NCI-H1417 treated with DMSO at 0.1 percent for 48 hours (cell line): ENCODE measurements at places on chromosomes 2 and 18.
A peak's percentile ranks its signal among the peaks of the same experiment; 100 is the strongest.

DNA sequence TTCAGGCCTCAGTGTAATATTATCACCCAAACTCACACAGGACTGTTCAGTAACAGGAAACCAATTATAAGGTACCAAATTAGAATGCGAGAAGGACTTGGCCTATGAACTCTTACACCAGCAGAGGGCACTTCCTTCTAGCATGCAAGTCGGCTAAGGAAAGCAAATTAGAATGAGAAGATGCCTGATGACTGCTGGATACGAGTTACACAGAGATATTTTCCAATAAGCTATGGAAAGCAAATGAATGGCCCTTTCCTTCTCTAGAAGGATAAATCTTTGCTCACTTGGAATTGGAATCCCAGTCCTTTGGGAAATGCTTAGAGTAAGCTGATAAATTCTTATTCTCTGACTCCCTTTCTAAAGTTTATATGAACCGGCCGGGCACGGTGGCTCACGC, 109.8 kb downstream of the AP1S3 start:
- DNase-seq = no peak

DNA sequence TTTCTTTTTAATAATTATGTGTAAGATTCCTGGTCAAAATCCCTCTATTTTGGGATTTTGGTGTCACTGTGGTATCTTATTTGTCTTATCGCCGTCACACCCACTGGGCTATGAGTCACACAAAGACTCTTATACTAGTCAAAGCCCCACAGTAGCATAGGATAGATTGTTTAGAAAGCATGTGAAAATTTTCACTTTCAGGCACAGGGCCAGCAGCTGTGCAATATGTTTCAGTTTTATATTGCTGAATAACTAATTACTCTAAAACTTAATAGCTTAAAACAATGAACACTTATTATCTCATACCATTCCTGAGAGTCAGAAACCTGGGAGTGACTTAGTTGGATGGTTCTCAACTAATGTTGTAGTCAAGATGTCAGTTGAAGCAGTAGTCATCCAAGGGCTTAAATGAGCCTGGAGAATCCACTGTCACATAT, 24.0 kb downstream of the CFAP210 start:
- DNase-seq = no peak

GRCh38 chr2:232026910-232027309, 65.4 kb downstream of the DIS3L2 start:
- no peak for DNase-seq

DNA sequence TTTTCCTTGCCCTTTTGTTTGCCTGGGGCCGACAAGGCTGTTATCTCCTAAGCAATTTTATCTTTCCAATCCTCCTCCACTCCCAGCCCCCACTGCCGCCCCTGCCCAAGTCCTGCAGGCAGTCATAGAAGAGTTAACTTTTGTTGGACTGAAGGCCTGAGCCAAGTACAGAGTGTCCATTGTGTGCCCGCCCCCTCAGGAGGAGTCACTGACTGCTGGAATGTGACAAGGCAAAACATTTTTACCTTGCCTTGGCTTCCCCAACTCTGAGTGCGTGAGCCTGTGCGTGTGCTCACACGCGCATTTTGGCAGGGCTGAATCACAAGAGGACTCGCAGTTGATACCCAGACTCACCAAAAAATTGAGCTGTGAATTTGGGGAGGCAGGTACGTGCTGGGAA, 16.2 kb downstream of the SETBP1 start:
- DNase-seq = no peak

- no peak for DNase-seq
Measured at GRCh38 chr18:51645607-51646006, 448.1 kb upstream of the MEX3C start.

DNA sequence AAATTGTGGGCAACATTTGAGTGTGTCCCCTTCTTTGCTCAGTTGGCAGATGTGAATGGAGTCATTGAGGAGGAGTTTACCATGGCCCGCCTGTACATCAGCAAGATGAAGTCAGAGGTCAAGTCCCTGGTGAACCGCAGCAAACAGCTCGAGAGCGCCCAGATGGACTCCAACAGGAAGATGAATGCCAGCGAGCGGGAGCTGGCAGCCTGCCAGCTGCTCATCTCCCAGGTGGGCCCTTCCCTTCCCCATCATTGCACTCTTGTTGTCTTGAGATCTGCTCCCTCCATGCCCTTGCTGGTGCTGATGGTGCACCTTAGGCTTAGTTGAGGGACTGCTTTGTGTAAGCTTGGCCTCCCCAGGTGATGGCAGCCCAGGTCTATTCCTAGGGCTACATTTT, 47.5 kb upstream of the LYPD6B start:
- no peak for DNase-seq

DNA sequence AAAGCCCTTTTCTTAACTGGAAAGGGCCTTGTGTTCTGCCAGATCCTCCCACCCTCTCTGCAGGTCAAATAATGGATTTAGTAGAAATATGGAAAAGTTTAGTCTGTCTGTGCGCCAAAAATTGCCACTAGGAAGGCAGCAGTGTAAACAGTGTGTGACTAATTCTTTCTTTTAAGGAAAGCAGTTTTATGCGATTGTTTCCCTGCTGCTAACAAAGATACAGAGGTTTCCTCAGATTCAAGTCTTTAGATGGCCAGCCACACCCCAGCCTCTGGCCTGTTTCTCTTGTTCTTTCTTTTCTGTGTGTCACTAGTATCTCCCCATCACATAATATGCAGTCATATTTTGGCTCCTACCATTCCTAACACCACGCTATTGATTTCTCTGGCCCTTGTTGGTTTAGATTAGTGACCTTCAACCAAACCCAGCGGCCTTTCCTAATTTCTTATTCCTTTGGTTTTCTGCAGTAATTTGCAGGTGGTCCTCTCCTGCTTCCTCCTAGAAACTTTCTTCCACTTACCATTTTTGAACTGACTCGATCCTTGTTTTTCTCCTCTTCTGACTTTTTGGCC, 157.4 kb downstream of the LTBP1 start:
- DNase-seq = no peak

GRCh38 chr2:106282462-106283170, 88.5 kb upstream of the UXS1 start:
- DNase-seq = peak; percentile 18

- no peak for DNase-seq
Measured at GRCh38 chr2:222076973-222077690, 221.7 kb downstream of the PAX3 start.

DNA sequence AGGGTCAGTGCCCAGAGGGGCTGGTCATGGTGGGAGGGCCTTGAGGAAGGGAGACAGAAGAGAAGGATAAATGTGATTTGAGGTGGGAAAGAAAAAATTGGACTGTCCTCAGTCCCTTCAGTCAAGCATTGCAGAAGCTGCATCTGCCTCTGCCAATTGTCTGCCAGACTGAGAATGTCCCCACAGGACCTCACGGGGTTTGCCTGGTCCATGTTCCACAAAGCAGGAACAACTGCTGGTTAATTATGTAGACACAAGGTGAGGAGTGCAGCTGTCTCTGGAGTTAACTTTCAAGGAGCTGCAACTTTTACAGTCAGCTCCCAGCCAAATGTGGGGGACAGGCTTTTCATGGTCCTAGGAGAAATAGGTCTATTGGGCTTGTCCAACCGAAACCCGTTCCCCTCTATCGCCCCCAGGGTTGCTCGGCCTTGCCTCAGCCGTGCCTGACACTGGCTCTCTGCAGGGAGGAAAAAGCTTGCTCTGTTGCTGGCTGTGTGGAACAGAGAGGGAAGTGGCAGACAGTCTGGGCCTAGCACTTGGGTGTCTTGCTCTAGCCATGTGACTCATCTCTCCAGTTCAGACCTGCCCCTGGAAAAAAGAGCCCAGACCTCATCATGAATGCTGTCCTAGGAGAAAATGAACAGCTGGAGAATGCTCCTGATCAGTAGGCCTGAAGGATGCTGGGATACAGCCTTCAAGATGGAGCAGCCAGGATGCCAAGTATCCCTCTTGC, 31.1 kb upstream of the PAX8 start:
- DNase-seq = no peak

GRCh38 chr2:86068136-86068588, 37.5 kb downstream of the POLR1A start:
- no peak for DNase-seq

DNA sequence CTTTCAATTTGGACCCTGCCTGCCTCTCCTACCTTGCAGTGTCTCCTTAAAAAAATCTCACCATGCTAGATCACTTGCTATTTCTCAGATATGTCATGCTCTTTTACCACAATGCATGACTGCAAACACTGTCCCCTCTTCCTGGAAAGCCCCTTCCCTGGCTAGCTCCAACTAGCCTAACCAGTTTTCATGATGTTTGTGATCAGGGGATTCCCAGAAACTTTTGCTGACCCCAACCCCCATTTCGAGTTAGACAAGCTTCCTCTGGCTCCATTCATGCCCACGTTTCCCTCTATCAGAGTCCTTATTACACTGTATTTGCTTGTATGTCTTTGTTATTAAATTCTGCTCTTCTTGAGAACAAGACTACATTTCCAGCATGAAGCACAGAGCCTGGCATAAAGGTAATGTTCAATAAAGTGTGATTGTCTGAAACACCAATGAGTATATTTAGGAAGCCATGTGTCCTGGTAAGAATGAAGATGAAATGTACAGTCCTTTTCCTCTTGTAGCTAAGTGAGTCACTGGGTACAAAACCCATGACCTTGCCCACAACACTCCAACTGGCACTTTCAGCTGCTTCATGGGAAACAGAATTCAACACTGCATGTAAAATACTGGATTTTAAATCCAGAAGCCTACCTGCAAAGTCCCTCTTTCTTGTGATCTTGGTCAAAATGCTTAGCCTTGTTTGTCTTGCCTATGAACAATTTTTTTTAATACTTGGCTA, 62.0 kb upstream of the ATL2 start:
- DNase-seq = no peak

DNA sequence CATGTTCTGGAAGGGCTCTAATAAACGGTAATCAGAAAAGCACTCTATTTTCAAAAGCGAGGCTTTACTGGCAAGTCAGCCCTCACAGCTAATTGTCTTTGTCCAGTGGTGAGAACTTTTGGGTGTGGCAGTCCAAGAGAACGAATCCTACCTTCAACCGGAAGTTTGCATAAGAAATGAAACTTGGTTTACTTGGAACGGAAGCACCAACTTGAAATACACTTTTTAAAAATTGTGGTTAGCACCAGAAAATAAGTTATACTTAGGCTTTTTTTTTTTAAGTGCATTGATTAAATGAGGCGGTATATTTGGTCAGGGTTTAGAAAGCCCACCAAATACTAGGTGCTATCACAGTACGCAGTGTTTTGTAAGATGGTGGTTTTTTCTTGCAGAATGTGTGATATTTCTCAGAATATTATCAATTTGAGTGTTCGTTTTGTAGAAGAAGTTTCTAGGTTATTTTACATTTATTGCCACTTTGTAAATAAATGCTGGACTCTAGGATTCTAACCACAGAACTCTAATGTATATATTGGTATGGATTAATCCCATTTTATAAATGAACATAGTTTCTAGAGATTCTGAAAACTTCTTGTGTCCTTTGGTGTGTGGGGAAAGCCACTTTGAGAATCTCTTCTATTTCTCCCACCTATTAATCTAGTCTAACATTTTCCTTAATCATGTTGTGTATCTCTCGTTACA, 1.2 kb downstream of the MYL12A start:
- DNase-seq = no peak

DNA sequence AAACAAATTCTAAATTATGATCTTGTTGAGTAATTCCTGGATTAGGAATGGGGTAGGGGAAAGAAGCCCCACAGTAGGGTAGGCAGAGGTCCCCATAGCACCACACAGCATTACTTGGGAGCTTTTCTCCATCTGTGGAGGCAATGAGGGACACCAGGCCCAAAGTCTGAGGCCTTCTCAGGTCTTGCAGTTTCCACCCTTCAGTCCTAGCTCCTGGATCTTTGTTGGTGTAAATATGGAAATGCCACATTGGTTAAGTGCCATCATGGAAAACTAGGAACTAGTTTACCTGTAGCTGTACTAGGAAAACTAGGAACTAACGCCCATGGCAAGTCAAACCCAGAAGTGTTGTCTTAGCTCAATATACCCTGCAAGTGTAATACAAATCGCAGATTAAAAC, 113.3 kb upstream of the DAPL1 start:
- DNase-seq = no peak

GRCh38 chr2:56314796-56315195, 131.0 kb downstream of the CCDC85A start:
- no peak for DNase-seq

DNA sequence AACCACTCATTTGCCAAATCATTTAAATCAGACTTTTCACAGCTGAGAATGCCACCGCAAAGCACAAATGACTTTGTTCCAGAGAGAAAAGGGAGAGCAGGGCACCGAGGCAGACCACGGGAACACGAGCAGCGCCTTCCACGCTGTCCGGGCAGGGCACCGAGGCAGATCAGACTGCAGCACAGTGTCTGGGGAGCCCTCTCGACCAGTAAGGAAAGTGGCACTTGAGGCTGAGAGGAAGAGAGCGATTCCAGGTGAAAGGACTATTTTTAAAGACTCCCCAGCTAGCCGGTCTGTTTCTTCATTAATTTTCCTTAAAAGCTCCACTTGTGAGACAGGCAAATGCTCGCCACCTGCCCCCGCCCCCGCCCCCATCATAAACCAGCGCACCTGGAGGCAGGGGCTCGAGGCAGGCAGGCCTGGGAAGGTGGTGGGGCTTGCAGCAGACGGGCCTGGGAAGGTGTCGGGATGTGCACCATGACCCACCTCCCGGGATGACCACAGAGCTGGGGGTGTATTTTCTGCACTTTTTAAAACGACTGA, 80.9 kb upstream of the CTDP1 start:
- DNase-seq = no peak

GRCh38 chr18:9615280-9615797, 980 bp upstream of the PPP4R1 start:
- DNase-seq = no peak

DNA sequence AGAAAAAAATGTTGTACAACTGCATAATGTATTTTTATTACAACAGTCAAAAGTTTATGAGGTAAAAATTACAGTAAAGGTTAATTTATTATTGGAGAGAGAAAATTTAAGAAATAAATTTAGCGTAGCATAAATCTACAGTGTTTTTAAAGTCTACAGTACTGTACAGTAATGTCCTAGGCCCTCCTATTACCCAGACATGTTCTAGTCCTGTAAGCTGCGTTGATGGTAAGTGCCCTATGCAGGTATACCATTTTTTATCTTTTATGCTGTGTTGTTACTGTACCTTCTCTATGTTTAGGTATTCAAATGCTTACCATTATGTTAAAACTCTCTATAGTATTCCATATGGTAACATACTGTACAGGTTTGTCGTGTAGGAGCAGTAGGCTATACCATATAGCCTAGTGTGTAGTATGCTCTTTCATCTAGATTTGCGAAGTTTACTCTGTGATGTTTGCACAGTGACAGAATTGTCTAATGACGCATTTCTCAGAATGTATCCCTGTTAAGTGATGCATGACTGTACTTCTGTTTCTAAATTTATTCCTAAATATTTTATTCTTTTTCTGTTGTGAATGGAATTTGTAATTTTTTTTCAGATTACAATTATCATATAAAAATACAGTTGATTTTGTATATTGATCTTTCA, 24.5 kb downstream of the ABI2 start:
- DNase-seq = no peak
